Fibroblast of lung (primary cell): ENCODE measurements at places on chromosomes 4 and X.
A peak's percentile ranks its signal among the peaks of the same experiment; 100 is the strongest.

GRCh38 chrX:127011629-127012028, 192.1 kb downstream of the PRR32 start:
- DNase-seq, result no peak

DNA sequence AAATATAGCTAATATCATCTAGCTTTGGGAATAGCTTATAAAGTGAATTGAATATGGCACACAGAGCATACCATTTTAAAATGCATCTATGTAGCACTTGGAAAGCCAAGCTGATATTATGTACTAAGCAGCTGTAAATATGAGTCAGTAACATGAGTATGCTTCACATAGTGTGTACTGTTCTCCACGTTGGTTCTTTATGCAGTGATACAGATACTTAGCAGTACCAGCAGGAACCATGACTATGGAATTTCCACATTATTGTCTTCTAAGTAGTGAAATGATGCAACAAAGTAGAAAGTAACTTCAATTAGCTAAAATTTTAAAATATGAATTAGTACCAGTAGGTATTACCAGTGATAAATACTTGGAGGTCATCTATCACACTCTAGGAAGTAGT, 320.1 kb downstream of the BMPR1B start:
- peak; percentile 27 for DNase-seq

DNA sequence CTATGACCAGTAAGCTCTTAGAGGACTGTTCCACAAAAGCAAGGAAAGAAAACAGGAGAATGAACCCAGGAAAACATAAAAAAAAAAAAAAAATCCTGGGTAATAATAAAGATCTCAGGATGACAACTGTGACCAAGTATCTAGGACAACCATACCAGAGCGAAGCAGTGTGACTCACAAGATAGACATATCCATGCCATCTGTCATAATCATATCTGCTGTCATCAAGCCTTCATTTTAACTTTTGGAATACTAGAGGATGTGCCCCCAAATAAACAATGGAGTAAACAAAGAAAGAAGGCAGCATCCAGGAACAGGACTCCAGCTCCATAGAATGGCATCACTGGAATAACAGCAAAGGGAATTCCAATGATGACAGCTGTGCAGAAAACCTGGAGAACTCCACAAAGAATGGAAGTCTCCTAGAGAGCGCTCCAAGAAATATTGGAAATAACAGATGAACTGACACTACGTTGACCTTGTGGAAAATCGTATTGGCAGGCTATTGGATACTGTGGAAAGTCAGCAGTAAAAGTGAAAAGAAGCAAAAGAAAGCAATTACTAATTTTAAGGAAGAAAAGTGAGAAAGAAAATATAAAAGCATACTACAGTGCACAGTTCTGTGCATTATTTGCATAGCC, 35.3 kb downstream of the HPGDS start:
- no peak for DNase-seq

DNA sequence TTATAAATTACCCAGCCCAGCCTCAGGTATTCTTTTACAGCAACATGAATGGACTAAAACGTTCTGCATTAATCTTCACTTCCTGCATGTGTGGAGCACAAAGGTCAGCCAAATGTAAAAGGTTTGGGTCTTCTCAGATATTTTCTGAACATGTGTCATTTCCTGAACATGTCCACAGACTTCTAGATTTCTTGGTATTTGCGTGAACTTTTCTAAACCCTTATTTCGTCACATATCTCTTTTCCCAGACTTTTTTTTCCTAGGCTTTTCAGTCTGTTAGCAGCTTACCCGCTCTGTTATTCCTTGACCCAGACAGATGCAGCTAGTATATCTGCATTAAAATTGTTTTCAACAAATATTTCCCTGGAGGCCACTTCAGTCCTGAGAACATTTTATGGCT, 57.3 kb upstream of the USP51 start:
- DNase-seq, result no peak

DNA sequence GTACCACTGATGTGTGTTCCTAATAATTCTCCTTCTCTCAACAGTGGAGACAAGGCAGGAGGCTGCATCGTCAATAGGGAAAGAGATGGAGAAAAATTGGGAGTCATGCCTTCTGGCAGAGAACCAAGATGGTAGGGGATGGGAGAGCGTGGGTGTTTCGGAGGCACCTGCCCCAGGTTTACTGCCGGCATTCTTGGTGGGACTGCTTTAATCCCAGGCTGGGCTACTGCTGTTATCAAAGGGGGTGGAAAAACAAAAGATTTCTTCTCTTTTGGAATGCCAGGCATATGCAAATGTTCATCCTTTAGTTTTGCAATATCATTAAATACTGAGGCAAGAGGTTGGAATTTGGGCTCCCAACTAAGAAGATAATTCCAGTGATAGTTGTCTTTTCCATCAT, 257.0 kb downstream of the DCHS2 start:
- no peak for DNase-seq

DNA sequence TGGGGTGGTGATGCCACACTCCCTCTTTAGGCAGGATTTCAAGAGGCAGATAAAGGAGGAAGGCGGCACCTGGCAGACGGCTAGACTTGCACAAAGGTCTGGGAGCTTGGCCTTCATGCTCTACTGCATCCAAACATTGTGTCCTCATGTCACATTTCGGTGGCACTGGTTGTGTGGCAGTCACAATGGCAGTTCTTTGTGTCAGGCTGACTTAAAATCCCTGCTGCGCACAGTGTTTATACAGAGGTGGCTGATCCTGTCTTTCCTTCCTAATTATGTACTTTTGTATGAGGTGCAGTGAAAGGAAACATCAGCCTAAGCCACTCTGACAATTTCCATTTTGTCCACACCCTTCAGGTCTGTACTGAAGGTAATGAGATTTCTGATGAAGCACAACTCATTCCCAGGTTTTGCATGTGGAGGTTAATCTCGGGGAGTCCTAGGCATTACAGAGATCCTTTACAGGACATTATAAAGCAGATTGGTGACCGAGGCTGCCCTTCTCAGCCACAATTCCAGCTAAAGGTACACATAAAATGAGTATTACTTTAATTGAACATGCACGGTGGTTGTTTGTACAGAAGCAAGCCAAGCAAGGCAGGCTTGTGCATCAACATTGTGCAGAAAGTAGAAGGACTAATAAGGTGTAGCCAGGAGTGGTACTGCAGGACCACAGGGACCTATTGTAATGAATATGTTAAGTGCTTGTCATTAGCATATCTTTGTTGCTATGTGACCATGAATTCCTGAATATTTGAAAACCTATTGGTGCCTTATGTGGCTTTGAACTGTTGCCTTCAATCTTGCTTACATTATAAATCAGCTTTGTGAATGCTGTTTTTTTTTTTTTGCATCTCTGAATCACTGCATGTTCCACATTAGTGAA, 147.6 kb downstream of the STK32B start:
- DNase-seq, result no peak

DNA sequence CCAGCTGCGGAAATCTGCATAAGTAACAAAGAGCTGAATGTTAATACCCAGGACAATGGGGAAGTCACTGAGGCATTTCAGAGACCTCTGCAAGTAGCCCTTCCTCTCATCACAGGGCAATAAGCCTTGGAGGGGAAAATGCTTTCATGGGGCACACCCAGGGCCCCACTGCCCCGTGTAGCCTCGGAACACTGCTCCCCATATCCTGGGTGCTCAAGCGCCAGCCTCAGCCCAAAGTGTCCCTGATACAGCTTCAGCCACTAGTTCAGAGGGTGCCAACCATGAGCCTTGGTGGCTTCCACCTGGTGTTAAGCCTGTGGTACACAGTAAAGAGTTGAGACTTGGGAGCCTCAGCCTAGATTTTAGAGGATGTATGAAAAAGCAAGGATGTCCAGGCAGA, 402.8 kb upstream of the CXorf51A start:
- DNase-seq, result no peak

- no peak for DNase-seq
Observed at GRCh38 chrX:69298466-69299140, 133.3 kb upstream of the PJA1 start.

- DNase-seq, result peak; percentile 86
Observed at GRCh38 chr4:26459054-26459755, 31.1 kb downstream of the CCKAR start.

GRCh38 chr4:174505892-174506291, 16.4 kb downstream of the HPGD start:
- DNase-seq, result no peak

DNA sequence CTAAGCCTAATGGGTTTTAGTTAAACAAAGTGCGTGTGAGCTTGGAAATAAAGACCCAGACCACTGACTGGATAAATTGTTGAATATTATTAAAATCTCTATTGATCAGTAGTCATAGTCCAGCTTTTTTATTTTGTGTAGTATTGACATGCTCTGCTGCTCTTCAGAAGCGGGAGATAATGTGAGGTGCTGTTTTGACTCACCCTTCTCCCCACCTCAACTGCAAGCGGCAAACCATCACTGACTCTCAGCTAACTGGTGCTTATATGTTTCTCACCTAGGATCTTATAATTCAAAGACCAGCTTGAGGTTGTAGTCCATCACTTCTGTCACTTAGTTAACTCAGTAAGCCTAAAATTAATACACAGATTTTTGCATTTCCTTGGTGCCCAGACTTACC, 72.2 kb downstream of the COMMD8 start:
- no peak for DNase-seq

GRCh38 chrX:41518127-41518840, 71.1 kb downstream of the NYX start:
- DNase-seq, result no peak

DNA sequence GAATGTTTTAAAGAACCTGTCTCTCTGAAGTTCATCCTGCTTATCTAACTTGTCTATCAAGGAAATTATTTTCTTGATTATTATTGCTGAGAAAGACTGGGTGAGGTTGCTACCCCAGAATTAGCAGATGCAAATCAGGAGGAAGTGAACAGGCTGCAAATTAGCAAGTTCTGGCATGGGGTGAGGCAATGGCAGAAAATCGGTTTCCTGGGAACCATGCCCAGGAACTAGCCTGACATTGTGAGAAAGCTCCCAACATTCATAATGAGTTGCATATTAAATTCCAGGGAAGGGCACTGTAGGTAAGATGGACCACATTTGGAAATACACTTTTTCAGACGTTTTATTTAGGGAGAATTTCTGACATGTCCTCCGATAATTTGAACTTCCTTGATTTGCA, 11.6 kb downstream of the ARSF start:
- DNase-seq, result no peak

- no peak for DNase-seq
Observed at GRCh38 chr4:81684352-81684751, 212.6 kb upstream of the RASGEF1B start.

DNA sequence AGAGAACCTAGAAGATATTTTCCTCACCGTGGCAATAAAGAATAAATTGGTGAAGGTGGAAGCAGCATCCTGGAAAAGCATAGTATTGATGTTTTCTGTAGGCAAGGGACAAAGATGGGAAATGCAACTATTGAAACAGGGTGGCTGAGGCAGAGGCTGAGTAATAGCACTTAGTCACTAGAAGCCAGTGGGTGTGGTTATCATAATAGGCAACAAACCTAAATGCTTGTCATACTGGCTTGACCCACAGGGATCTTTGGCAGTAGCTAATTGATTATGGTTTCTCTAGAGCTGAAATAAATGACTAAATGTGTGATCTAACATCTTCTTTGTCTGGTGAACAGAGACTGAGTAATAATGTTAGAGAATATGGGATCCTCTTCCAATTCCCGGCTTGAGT, 353.6 kb upstream of the RPS6KA3 start:
- DNase-seq, result peak; percentile 80

DNA sequence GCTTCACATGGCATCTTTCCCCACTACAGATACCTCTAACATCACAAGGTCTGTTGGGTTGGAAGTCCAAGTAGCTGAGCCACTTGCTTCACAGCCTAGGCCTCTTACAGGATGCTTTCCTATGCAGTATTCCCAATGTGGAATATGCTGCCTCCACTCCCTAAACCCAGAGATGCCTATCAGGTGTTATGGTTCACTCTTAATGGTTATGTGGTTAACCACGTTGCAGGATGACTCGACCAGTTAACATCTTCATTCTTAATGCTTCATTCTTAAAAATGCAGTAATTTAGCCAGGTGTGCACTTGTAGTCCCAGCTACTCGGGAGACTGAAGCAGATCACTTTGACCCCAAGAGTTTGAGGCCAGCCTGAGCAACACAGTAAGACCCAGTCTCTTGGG, 24.2 kb downstream of the HAUS3 start:
- peak; percentile 80 for DNase-seq
